ENCODE measurements at places on chromosomes 2 and 18.

DNA sequence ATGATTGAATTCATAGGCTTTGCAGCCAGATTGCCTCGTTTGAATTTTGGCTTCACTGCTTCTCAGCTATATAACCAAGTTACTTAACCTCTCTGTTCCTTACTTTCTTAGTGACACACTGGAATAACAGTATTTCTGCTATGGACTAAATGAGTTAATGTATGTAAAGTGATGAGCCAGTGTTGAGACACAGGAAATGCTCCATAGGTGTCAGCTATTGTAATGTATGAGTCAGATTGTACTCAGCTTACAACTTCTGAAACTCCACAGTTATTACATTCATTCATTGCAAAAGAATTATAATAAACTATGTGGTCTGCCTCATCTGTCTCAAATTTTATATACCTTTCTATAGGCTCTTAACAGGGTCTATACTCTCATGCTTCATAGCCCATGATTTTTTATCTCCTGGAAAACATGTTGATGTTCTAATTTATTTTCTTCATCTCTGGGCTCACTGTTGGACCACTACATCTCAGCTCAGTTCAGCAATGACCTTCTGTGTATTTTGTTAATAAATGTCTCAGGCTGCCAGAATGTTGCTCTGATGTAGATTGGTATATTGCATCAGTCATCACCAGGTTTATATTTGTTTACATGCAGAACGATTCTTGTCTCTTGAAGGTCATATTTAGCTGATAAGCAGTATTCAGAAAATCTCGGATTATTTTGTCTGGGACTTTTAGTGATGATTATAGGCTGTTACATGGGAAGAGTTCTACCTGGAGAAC, 76.2 kb downstream of the MAP3K20 start:
- no peak for DNase-seq

GRCh38 chr2:236919209-236919608, 166.5 kb upstream of the COPS8 start:
- DNase-seq: no peak

DNA sequence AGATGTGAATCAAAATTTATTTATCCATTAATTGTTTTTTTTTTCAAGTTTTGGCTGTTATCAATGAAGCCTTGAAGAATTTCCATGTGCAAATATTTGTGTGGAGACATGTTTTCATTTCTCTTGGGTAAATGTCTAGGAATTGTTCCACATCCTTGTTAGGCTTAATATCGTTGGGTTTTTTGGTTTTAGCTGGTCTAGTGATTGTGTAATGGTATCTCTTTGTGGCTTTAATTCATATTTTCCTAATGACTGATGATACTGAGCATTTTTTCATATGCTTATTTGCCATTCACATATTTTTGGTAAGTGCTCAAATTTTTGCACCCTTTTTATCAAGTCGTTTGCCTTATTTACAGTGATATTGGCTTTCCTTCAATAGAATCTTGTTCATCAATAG, 250.3 kb upstream of the EPHA4 start:
- DNase-seq: no peak

- no peak for DNase-seq
Observed at GRCh38 chr2:27006602-27007415, 26.0 kb upstream of the TMEM214 start.

GRCh38 chr18:22009242-22009641, 160.1 kb upstream of the GATA6 start:
- DNase-seq: no peak

DNA sequence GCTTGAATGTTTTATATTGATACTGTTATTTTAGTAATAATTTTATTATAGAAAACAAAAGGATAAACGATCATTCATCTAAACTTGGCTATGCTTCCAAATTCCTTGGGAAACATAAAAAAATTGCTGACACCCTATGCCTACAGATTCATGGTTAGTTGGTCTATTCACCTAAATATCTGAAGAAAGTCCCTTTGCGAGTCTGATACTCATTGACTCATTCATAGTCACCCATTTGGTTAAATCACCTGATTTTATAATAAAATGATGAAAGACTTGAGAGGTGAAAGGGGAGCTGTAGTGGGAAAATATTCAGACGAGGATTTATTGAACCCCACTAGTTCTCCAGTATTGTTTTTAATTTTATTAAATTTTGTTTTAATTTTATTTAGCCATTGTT, 112.0 kb downstream of the PTPN4 start:
- no peak for DNase-seq

DNA sequence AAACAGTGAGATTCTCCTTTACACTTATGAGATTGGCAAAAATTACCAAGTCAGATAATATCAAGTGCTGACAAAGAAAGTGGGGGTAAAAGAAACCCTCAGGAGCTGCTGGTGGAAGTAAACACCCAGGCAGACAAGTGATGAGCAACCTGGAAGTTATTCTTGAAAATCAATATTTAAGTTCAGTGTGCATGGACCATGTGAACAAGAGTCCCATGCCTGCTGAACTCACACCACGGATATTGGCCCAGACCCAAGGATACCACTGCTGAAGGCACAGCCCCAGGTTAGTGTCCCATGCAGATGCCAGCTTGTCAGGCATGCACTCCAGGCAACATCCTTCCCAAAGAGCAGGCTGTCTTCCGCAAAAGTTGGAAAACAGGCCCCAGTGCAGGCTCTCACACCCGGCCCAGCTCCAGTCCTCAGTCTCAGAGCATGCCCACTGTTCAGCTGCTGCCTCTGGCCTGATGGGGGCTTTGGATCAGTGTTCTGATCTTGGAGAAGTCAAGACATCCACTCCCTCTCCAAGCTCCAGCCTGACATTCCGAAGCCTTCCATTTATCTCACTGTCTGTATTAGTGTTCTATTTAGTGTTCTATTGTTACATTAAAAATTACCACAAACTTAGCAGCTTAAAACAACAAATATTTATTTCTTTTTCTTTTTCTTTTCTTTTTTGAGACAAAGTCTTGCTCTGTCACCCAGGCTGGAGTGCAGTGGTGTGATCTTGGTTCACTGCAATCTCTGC, 70.0 kb downstream of the HS1BP3 start:
- no peak for DNase-seq

GRCh38 chr2:64860936-64861335, 128.3 kb upstream of the SLC1A4 start:
- no peak for DNase-seq

DNA sequence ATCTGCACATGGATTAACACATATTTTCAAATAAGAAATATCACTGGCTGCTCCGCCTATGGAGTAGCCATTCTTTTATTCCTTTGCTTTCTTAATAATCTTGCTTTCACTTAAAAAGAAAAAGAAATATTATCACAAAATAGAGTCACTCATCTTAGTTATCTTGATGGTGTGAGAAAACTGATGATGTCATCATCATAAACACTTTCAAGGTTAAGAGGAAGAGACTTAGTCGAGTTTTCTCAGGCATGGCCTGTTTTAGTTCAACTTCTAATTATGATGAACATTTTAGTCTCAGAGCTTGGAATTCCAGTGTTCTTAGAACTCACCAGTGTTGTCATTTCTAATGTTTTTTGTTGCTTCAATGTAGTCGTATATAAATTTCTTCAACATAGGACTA, 506.1 kb downstream of the PTPRM start:
- no peak for DNase-seq

DNA sequence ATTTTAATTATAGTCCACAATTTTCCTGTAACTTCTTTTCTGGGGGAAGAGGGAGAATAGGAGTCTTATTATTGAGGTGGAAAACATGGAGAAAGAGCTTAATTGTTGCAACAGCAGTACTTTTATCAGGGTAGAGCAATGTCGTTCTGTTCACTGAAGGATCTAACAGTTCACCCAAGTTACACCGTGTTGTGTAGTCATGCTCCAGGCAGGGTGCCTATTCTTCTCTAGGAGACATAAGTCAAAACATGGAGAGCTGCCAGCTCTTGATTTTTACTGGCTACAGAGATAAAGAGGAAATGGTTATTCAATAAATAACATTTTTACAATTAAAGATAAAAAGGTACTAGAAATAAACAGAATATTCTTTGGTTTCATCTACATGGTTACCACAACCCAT, 594.3 kb upstream of the NETO1 start:
- DNase-seq: no peak

DNA sequence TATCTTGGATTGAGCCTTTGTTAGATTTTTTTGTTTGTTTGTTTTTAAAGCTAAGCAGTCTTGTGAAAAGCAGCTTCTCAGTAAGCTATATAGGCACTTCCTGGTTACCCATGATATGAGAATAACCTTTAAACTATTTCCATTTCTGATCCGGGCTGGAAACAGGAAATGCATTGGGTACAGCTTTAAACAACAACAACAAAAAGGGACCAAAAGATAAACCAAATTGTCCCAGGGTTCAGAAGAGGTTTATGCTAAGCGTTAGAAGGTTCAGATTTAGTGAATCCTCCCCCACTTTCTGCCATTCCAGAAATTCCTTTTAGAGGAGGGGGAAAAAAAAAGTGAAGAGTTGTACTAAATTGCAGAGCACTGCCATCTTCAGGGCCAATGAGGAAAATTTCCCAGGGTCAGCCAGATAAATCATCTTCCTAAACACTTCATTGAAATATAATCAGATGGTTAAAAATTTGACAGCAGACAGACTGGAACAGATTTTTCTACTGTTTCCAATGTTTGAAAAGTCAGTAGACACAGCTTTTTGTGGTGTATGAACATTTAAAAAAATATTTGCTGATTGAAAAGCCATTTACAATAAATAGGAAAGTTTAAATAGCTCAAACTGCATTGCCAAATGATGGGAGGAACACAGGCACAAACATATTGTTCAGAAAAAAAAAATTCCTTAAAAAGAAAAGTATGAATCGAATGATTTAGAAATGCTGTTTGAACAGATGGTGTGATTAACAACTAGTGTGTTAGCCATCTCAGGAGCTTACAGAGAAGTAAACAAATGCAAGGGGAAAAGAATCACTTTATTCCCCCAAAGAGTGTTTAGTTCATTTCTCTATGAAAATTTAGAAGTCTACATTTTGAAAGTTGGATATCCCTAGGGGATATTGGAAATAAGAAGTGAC, 189.9 kb upstream of the TANK start:
- peak; percentile 49 for DNase-seq

DNA sequence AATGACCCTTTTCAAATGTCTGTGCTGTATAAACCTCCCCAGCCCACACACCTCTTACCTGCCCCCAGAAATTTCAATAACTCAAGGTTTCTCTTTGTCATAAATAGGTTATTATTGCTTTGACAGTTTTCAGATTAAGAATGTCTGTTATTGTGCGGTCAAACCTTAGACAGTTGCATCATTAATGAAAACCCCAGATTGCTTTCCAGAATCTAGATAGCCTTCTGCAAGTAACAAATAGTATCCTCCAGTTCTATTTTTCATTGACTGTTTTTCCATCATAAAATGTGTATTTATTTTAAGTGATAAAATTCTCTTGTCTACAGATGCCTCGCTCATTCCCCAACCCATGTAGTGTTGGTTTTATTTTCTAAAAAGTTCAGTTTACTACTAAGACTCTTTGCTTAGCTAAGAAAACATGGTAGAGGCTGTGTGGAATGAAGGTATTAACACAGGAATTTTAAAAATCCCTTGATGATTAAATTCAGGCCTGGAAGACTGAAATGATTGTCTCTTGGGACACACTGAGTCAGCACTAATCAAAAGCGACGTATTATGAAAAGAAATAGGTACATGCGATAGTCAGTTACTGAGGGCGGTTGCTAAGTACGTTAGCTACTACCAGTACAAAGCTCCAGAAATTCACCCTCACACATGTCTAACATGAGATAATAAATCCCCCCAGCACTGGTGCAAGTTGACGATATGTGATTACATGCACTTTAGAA, 38.4 kb upstream of the ITGAV start:
- DNase-seq: no peak

DNA sequence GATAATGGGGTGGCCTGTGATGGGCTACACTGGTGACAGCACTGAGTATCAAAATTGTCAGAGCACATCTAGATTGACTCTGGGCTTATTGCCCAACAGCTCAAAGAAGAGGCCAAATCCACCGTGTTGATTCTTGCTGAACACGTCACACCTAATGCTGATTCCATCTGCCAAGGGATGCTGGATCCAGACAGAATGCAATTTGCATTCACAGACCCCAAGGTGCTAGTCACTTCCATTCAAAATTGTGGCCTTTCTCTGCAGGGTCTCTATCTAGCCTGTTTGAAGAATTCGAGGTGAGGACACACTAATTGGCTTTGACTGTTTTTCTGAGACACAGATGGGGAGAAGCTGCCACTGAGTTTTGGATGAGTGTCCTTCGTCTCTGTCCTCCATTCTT, 13.5 kb upstream of the GPR39 start:
- DNase-seq: no peak

DNA sequence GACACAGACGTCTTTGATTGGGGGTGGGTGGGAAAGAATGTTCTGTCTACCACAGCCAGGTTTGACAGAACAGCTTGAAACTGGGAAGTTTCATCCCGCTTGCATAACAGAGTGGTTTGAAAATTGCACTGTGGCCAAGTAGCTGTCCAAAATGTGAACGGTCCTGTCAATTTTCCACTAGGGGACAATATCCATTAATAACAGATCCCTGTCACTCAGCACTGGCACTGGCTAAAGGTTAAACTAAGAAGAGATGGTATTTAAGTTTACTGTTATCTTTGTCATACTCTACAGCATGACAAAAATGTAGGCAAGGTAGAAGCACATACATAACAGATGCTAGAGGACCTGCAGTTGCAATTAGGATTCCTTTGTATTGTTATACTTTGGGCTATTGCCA, 55.6 kb upstream of the ACMSD start:
- peak; percentile 38 for DNase-seq

DNA sequence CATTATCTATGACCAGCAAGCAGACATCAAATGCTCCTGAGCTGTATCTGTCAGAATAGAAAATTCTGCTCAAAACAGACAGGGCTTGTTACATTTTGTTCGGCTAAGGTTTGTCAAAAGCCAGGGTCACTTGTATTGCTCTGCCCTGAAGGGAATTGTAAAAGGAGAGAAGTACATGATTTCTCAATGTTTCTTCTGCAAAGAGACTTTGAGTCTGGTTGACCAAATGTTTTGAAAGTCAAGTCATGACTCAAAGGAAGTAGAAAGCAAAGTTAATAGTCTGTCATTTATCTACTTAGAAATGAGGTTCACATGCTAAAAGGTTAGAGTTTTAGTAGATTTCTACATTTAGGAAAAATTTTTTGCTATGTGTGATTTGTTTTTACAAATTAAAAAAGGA, 1624.1 kb upstream of the ZEB2 start:
- no peak for DNase-seq

GRCh38 chr2:11546072-11546471, 12.2 kb downstream of the GREB1 start:
- DNase-seq: no peak

DNA sequence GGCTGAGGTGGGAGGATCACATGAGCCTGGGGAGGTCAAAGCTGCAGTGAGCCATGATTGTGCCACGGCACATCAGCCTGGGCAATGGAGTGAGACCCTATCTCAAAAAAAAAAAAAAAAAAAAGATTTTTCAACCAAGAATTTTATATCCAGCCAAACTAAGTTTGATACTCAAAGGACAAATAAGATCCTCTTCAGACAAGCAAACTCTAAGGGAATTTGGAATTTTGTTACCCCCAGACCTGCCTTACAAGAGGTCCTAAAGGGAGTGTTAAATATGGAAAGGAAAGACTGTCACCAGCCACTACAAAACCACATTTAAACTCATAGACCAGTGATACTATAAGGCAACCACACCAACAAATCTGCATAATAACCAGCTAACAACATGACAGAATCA, 67.5 kb downstream of the WDPCP start:
- no peak for DNase-seq

- peak; percentile 30 for DNase-seq
Observed at GRCh38 chr2:137886083-137886831, 78.0 kb upstream of the HNMT start.

- DNase-seq: no peak
Observed at GRCh38 chr2:85705680-85706039, 11.5 kb downstream of the GNLY start.

Measured in D341Med (cell line).